SIG-M5 (cell line): ENCODE measurements at places on chromosomes 2 and 18.

GRCh38 chr18:69817335-69817940 lies 130.2 kb downstream of the CD226 start:
- no peak for DNase-seq

DNA sequence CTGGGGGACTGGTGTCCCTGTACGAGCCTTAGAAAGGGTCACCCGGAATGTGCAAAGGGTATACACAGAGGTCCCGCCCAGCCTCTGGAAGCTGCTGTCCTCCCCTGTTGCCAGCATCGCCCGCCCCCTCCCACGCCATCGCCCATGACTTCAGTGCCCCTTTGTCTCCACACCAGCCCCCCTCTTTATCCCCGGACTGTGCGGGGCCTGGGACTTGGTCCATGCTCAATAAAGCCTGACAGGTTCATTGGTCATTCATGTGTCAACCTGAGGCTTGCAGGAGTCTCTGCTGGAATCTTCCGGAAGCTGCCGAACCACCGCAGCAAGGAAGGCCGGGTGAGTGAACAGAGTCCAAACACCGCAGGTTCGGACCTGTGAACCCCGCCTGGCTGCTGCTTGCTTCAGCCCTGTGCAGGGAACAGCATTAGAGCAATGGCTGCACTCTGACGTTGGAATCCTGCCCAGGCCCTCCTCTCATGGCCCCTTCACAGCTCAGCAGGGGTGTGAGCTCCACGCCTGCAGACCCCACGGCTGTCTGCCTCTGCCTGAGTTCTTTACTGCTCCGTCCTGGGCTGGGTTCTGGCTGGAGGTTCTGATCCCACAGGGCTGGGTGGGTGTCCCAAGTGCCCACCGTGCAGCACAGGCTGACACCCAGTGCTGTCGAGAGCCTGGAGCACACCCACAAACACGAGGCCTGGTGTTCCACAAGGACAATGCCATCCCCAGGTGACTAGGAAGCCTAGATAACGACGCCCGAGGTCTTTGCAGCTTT lies 96.5 kb downstream of the SEPTIN10 start:
- no peak for DNase-seq

DNA sequence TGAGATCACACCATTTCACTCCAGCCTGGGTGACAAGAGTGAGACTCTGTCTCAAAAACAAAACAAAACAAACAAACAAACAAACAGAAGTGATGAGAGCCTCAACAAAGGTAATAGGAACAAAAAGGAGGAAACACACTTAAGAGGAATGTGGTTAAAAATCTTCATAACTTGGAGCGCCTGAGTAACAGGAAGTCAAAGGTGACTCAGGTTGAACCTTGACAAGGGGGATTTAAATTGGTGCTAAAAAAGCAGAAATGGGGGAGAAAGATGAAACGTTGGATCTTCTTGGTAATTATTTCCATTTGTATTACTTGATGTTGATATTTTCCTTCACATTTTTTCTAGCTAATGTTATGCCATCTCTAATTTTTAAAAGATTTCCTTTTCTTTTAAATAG lies 318.5 kb upstream of the TCF4 start:
- no peak for DNase-seq

DNA sequence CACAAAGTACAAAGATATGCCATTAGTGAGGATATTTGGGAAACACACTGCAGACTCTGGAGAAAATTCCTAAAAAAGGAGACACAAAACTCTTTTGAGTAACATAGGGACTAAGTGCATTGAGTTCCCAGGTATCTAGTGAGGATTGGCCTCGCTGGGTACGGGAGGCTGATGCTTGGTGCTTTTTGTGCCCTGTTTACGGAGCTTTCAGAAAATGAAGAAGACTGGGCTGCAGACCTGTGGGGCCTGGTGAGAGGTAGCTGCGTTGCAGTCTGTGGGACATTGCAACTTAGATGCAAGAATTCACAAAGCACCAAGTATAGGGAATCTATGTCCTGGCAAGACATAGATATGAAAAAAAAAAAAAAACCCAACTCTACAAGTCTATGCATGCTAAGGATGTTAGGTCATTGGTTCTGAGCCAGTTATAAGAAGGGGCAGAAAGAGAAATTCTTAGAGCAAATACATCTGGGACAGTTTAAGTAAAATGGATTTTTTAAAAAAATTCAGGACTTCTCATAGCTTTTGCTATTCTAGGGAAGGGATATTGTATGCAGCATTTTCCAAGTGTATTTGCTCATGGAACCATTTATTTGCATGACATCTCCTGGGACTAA lies 156.0 kb downstream of the SLC4A3 start:
- no peak for DNase-seq

DNA sequence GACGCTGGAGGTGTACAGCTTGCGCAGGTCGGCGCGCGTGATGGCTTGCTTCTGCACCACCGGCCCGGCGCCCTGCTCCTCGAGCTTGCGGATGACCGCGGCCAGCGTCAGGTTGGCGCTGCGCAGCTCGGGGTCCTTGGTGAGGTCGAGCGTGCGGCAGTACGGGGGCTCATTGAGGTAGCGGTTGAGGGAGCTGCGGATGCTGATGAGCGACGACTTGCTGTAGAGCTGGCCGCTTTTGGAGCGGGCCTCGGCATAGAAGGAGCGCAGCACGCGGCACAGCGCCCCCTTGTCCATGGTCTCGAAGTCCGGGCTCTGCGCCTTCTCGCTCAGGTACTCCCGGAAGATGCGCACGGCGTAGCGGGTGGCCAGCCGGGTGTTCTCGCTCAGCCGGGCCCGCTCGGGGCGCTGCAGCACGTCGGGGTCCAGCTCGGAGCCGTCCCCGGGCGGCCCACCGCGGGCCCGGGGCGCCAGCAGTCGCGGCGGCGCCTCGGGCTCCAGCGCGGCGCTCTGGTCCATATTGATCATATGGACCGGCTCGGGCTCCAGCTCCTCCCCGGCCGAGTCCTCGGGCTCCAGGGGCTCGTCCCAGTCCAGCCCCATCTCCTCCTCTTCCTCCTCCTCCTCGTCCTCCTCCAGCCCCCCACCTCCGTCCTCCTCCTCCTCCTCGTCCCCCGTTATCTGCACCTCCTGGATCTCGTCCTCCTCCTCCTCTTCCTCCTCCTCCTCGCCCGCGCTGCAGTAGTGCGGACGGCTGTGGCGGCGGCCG lies 523 bp downstream of the KCTD1 start:
- no peak for DNase-seq

- DNase-seq, result no peak
Measured at GRCh38 chr2:179422037-179422643, 157.5 kb upstream of the SESTD1 start.

DNA sequence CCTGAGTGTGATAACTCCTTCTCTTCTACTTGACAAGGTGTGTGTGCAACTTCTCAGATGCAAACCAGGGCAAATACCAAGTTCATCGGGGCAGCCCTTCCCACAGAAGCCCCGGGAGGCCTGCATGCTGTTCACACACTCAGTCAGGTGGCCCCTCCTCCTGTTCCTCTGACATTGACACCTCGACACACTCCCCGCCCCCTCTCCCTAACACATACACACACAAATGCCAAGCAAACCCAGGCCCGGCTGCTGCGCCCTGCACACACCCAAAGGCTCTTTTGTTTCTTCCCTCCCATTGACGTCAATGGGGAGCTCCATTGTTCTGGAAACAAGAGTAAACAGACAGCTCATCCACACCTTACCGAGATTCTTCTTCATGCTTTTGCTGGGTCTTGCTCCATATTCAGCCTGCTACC lies 1.7 kb upstream of the PER2 start:
- no peak for DNase-seq

- no peak for DNase-seq
Measured at GRCh38 chr2:131041402-131042147, 51.7 kb downstream of the FAM168B start.

DNA sequence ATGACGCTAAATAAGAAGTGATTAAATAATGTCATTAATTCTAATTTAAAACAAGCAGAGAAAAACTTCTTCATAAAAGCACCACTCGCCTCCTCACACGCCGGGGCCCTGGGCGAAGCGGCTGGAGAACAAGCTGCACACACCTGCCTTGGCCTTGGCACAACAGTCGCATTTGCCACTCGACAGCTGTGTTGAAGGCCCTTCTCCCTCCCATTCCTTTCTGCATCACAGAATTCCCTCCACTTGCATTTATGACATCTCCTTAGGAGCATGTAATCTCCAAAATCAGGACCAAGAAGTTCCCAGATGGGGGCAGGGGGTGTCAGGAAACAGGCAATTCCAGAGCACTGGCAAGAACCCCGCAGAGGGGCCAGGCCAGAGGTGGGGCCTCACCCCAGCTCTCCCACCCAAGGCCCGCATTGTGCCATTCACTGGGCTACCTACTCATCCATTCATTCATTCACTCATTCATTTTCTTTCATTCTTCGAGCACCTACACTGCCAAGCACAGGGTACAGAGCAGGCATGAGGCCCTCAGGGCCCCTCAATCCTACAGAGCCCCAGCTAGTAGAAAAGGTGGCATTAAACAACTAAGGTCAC lies 6.4 kb downstream of the HDAC4 start:
- DNase-seq, result no peak

DNA sequence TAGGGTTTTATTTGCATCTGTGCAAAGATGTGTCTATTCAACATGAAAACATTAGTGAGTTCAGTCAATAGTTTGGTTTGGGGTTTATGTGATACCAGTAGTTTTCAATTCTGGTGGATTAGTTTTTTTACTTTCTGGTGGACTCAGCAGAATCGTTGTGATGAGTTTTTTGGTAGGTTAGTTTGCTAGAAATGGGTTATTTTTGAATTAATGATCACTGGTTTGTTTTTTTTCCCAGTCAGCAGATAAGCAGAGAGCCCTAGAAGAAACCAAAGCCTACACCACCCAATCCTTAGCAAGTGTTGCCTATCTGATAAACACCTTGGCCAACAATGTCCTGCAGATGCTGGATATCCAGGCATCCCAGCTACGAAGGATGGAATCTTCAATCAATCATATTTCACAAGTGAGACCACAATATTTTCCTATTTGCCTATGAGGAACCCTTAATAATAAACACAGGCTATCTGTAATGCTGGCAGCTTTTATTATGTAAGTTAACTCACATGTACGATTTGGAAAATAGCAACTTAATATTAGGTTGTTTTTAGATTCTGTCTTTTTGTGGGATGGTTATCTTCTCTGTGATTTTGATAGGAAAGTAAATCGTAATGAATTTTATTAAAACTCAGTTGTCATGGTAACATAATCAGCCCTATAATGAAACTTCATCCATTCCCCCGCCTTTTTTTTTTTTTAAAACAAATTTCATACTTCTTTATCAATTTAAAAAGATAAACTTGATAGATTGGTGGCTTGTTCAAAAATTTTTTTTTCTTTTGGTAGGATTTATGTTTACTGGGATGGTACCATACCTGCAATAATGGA lies 38.7 kb downstream of the ABI2 start:
- DNase-seq, result no peak

GRCh38 chr2:190599546-190600220 lies 49.2 kb upstream of the NAB1 start:
- DNase-seq, result no peak

GRCh38 chr2:10541775-10542432 lies 93.8 kb upstream of the ODC1 start:
- no peak for DNase-seq

GRCh38 chr18:46069524-46069923 lies 2.5 kb downstream of the PSTPIP2 start:
- DNase-seq, result no peak

- no peak for DNase-seq
Measured at GRCh38 chr18:10995550-10995949, 153.8 kb downstream of the PIEZO2 start.

DNA sequence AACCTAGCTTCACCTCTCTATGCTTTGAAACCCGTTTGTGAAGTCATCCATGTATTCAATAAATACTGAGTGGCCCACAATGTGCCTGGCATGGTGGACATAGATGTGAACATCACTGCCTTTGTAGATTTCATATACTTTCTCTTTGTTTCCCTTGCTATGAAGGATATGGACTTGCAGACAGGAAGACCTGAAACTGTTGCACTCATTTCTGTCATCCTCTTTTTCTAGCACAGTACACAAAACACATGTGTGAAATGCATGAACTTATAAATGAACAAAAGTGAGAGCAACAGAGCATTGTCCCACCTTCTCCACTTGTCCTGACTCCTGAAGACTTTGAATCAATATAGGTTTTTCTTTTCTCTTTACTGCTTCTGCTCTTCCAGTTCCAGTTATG lies 249.4 kb upstream of the LINC00305 start:
- DNase-seq, result no peak

DNA sequence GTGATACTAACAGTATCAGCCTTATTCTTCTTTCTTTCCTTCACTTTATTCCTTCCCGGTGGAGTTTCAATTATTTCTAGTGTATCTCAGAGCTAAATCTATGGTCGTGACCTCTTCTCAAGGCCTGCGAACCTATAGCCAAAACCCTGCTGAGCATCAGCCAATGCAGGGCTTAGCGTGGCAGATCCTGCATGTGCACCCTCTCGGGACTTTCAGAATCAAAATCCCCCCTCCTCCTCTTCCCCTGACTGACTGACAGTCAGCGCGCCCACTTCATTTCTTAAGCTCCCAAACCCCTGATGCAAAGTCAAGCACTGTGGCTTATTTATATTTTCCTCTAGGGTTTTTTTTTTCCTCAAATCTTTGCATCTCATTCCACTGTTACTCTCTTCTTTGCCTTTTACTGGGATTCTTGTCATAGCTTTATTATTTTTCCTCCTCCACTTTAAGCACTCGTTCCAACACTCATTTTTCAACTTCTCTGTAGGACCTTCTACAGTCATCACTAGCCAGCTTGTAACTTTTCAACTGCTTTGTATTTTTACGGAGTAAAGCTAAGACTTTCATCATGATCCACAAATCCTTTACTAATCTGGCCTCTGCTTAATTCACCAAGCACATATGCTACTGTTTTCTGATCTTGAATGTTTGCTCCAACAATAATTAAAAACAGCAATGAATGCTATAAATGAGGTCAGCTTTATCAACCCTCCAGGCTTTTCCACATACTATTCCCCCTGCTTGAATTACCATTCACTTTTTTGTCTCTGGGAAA lies 896.5 kb upstream of the PIK3C3 start:
- no peak for DNase-seq
